ENCODE measurements at places on chromosomes 11 and 22.

GRCh38 chr11:10778217-10778970 is 27.3 kb downstream of the CTR9 start:
- DNase-seq, result peak; percentile 8

DNA sequence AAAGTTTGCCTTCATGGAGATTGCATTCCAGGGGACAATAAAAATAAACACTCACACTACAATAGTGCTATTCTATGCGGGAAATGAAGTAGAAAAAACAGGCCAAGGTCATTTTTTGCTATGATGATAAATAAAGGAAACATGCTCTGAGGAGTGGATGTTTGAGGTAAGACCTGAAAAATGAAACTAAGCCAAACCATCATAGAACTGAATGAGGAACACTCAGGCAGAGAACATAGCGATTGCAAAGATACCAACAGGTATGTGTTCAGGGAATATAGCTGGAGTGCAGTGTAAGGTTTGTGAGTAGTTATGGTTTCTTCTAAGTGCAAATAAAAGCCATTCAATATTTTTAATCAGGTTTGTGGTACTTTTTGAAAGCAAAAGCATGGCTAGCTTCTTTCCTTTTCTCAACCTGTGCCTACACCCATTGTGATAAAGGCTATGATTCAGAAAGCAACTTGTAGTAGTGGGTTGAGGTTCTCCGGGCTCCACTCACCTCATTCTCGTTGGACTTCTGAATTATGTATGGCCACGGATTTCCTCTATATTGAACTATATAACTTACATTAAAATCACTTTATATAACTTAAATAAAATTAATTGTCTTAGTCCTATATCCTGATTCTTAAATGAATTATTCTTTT is 278.2 kb upstream of the CHORDC1 start:
- no peak for DNase-seq

DNA sequence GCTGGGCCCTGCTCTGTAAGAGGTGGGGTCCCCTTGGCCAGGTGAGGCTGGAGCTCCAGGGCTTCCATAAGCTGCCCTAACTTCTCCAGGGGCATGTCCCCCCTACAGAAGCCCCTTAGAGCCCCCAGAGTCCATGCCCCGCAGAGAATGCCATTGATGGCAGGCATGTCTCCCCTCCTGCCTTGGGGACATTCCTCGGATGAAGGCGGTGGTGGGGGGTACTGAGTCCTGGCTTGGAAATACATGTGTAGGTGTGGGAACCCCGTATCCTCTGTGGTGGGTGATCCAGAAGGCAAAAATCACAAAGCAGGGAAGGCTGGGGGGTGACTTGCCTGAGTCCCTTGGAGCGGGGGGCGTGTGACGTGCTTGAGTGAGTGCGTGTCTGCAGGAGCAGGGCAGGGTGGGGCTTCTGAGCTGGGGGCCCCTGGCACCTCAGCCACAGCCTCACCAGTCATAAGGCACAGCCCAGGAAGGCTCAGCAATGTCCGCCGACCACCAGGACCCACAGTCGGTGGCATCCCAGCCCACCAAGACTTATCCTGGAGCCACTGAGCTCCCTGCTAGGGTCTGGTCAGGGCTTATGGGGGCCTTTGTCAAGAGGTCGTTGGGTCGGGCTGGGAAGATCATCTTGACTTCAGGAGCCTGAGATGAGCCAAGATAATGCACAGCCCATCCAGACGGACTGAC is 69.8 kb upstream of the KCNQ1OT1 start:
- DNase-seq, result no peak

- no peak for DNase-seq
These were observed 47.4 kb upstream of the FGF3 start for GRCh38 chr11:69866648-69867047.

DNA sequence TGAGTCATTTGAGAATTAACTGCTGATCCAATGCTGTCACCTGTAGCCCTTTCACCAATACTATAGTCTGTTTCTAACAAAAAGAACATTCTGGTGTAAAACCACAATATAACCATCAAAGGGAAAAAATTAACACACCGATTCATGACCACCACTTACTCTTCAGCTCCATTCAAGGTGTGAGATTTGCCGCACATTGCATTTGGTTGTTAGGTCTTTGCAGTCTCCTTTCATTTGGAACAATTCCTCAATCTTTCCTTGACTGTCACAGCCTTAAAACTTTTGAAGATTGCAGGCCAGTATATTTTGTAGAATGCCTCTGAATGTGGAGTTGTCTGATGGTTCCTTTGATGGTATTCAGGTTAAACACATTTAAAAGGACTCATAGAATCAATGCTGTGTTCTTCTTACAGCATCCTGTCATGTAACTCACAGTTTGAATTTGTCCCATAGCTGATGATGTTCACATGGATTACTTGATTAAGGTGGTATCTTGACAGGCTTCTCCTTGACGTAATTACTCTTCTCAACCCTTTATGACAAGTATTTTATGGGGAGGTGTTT is 63.6 kb downstream of the TNRC6B start:
- no peak for DNase-seq
